HCT116 (cell line): ENCODE measurements at places on chromosomes 13 and 19. TPM values are rescaled to one million over a fixed set of nuclear protein-coding genes. Genes with fewer than 3 reads are reported as not detected.
A peak's percentile ranks its signal among the peaks of the same experiment; 100 is the strongest.

Gene POLD1
- total RNA-seq: 122 TPM

Gene RASGRP4
- total RNA-seq: not detected

- no peaks in the 10 kb centered on the region for H3K27me3 ChIP-seq
- H3K36me3 ChIP-seq: no peaks in the 10 kb centered on the region
- no peak for DNase-seq
- H3K27ac ChIP-seq: no peak overlapping the region
- H3K4me3 ChIP-seq: no peak overlapping the region
These were observed 32.6 kb upstream of the MEDAG start for GRCh38 chr13:30873499-30873898.

DNA sequence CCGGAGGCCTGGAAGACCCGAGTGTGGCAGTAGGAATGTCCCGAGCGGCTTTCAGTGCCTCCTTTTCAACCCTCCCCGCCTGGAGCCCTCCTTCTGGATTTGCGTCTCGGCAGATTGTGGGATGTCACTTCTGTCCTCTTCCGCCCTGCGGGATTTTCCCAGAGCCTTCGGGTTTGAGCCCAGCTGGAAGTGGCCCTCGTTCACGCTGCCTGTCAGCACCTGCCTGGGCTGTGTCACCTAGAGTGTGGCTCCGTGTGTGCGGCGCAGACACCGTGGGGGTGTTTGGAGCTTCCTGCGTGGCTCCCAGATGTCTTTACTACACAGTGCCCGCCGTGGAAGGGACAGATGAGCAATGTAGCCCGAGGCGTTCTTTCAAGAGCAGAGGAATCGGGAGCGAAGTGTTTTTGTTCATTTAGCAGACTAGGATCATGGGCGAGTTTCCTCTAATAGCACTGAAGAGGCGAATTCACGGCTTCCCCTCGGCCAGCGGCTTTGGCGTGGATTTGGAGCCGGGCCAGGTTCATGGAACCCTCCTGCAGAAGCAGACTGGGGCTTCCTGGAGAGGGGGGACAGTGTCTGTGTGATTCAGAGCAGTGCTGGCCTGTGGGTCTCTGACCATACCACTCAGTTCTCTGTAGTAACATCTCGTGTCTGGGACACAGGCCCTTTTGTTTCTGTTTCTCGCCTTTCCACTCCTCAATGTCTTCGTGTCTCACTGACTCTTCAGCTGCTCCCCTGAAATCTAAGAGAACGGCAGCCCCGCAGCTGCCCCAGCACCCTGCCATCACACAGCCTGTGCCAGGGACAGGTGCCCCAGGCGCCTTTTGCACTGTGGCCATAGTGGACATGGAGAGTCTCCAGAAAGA, 68.0 kb downstream of the KDM4B start:
- H3K4me1 ChIP-seq: peaks cover 19% of the 10 kb centered on the region
- H3K36me3 ChIP-seq: no peaks in the 10 kb centered on the region; the same call in none of the 2 replicates
- H3K27ac ChIP-seq: no peak overlapping the region
- no peak for DNase-seq
- H3K4me3 ChIP-seq: no peak overlapping the region

DNA sequence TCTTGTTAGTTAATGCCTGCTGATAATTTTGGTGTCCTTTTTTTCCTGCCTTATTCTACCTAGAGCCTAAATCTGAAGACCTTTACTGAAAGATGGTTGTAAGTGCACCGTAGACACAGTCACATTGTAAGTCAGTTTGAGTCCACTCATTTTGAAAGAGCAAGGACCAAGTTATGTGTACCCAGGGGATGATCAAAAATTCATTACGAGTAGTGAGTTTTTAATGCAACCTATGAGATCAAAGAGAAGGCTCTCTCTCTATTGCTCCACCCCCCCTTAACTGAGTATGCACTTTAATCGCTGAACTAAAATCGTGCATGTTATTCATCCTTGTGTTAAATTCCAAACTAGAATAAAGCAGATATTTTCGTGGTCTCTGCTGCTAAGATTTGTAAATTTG, 1.8 kb downstream of the RAP2A start:
- H3K4me1 ChIP-seq: peaks cover 7% of the 10 kb centered on the region
- no peak overlapping the region for H3K4me3 ChIP-seq
- H3K27ac ChIP-seq: no peak overlapping the region
- no peak for DNase-seq

DNA sequence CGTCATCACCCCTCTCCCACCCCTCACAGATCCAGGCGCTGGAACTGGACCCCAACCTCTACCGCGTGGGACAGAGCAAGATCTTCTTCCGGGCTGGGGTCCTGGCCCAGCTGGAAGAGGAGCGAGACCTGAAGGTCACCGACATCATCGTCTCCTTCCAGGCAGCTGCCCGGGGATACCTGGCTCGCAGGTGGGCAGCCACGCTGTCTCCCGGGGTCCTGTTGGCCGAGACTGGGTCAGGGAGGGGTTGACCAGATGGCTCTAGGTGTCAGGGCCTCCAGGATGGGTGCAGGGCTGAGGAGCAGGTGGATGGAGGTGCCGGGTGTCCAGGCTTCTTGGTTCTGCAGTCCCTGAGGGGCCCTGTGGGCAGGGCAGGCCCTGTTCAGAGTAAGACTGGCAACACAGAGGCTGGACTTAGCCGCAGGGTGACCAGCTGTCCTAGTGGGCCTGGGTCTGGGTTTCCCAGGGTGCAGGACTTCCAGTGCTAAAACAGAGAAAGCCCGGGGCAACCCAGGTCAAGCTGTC, 58.1 kb downstream of the MYH14 start:
- no peak overlapping the region for H3K27ac ChIP-seq
- H3K4me3 ChIP-seq: no peak overlapping the region
- H3K4me1 ChIP-seq: no peaks in the 10 kb centered on the region
- DNase-seq: no peak
- H3K27me3 ChIP-seq: no peaks in the 10 kb centered on the region

GRCh38 chr13:70375718-70376117, 267.5 kb upstream of the KLHL1 start:
- no peak overlapping the region for H3K27ac ChIP-seq
- no peak overlapping the region for H3K4me3 ChIP-seq

- no peaks in the 10 kb centered on the region for H3K27me3 ChIP-seq
- H3K27ac ChIP-seq: peak overlapping the region; percentile 14; the same call in 1 of the 2 replicates
- peaks cover 23% of the 10 kb centered on the region for H3K4me1 ChIP-seq
- H3K4me3 ChIP-seq: no peak overlapping the region
- DNase-seq: no peak
These were observed 4.8 kb downstream of the C19orf25 start for GRCh38 chr19:1474011-1474764.

DNA sequence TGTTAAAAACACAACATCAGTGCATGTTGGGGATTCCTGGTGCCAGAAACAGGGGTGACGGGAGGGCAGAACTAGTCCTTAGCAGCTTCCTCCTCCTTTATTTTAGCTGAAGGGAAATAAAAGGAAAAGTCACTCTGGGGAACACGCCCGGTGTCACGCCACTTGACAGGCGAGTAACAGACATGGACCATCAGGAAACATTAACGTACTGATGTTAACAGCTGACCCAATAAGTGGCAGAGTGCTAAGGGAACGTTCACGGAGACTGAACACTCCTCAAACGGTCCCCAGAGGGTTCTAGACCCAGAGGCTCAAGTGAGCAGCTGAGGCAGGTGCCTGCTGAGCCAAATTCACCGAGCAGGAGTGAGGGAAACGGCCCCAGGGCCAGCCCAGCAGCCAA, 13.9 kb upstream of the EIF3G start:
- no peaks in the 10 kb centered on the region for H3K27me3 ChIP-seq
- H3K4me1 ChIP-seq: peaks cover 6% of the 10 kb centered on the region
- DNase-seq: no peak

DNA sequence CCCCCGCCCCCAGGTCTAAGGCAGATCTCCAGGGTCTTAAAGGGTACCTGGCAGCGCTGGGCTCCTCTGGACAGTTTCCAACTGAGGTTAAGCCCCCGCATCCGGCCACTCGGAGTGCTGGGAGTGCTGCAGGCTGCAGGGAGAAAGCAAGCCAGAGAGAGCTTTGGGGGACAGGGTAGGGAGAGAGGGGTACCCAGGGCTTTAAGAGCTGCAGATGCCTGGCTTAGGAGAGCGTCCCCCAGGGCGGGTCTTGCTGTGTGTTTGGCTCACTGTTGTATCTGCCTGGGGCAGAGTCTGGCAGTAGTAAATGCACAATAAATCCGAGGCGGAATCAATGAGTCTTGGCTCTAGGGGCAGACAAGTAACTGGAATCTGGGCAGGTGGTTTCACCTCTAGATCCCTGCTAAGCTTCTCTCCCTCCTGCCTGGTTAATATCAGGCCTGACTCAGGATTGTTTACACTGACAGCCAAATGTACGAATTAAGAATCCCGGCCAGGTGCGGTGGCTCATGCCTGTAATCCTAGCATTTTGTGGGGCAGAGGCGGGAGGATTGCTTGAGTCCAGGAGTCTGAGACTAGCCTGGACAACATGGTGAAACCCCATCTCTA, 798 bp upstream of the COX6B2 start:
- no peak for DNase-seq
- peaks cover 2% of the 10 kb centered on the region; the same call in 1 of the 2 replicates for H3K4me1 ChIP-seq
- no peaks in the 10 kb centered on the region for H3K27me3 ChIP-seq
- no peak overlapping the region for H3K27ac ChIP-seq
